ENCODE measurements at places on chromosomes 4 and X.

DNA sequence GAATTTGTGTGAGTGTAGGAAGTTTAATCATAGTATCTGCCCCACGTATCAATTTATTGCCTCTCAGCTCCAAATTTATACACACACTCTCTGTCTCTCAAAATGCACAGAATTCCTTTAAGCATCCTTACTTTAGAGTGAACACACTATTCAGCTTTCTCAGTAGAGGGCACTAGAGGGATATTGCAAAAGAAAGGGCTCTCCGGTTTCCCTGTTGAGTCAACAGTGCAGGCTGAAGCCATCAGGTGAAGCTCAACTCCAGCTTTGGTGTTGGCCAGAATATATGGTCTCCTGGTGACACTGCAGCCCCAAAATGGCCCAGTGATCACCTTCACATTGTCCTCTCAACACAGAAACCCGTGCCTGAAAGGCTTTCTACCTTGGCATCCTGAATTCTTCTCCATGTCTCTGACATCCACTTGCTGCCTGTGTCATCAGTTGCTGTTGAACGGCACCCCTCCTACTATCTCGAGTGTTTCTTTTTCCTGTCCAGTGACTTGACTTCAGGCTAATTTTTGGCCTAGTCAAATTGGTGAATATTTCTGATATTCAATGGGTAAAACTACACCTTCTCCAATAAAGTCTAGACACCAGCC lies 670.5 kb downstream of the GABRG1 start:
- peak; percentile 52 for DNase-seq

- no peak for DNase-seq
These were observed 13.4 kb downstream of the STAP1 start for GRCh38 chr4:67571975-67572374.

GRCh38 chr4:187714957-187715356 lies 280.6 kb upstream of the ZFP42 start:
- no peak for DNase-seq

GRCh38 chrX:12526306-12526705 lies 264.9 kb upstream of the PRPS2 start:
- no peak for DNase-seq

- DNase-seq = no peak
These were observed 1.1 kb downstream of the MAML3 start for GRCh38 chr4:140152751-140153418.

DNA sequence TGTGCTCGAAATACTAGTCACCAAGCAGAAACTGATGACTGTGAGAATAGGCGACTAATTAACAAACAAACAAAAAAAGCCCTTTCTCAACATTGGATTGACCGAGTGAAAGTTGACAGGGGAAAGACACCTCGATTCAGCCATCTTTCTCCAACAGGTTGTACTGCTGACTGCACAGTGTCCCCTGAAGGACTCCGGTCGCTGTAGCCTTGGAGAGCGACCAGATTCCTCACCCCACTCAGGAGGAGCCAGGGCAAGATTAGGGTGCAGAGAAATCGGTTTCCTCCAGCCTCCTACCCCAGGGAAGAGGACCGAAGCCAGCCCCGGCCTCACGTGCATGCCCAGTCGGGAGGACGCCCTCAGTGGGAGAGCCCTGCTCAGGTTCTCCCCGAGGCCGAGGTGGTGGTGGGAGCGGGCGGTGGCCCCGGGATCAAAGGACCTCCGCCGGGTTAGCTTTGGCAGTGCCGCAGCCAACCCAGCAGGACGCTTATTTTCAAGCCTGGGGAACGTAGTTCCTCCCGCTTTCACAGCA lies 1.1 kb upstream of the RAP1GDS1 start:
- DNase-seq = no peak

DNA sequence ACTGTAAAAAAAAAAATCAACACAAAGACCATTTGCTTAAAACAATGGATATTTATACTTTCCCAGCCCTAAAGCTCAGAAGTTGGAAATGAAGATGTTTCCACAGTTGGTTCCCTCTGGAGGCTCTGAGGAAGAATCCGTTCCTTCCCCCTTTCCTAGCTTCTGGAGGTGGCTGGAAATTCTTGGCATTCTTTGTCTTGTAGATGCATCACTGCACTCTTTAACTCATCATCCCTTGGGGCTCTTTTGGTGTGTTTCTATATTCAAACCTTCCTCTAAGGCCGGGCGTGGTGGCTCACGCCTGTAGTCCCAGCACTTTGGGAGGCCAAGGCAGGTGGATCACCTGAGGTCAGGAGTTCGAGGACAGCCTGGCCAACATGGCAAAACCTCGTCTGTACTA lies 78.7 kb downstream of the VCX3A start:
- no peak for DNase-seq

- peak; percentile 47 for DNase-seq
These were observed 80.0 kb downstream of the UGT2B28 start for GRCh38 chr4:69360271-69360670.

GRCh38 chrX:47498411-47498810 lies 15.4 kb upstream of the ZNF41 start:
- no peak for DNase-seq

- no peak for DNase-seq
These were observed at the start of gene NSG1 for GRCh38 chr4:4386736-4387392. Gene NSG1, plus strand, starts transcription at chr4:4387102. Its CDS starts 528 bp downstream, at chr4:4387630.

- no peak for DNase-seq
These were observed 903.3 kb downstream of the STIM2 start for GRCh38 chr4:27763830-27764525.

GRCh38 chrX:74349387-74349786 lies 45.4 kb downstream of the ZCCHC13 start:
- no peak for DNase-seq

DNA sequence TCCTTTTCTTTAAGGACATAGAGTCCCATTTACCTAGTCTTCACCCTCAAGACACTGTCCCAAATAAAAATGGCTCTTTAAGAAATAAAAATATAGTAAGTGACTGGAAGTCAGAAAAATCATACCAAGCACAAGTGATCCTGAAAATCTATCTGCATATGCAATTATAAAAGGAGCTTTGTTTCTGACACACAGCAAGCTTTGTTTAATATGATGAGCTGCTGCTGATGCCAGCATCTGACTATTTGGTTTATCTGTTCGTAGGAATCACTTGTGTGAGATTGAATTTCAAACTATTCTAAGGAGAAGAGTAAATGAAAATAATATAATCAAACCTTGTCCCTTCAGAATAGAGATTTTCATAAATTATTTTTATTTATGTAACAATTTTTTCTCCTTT lies 332.4 kb downstream of the PCDH7 start:
- DNase-seq = no peak

DNA sequence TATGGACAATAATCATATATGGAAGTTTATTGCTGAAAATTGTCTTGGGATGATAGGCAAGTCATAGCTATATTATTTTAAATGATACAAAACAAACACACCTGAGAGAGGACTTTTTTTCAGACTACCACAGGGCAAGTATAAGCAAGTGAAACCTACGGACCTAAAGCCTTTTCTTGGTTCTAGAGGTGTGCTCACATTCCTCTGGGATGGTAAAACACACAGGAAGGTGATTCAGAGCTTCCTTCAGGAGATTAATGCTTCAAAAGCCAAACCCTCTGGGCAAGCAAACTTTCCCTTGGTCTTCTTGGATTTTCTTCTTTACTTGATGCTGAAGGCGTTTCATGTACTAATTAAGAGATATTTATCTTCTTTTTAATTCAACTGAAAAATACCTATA lies 60.1 kb upstream of the ACSL4 start:
- no peak for DNase-seq

DNA sequence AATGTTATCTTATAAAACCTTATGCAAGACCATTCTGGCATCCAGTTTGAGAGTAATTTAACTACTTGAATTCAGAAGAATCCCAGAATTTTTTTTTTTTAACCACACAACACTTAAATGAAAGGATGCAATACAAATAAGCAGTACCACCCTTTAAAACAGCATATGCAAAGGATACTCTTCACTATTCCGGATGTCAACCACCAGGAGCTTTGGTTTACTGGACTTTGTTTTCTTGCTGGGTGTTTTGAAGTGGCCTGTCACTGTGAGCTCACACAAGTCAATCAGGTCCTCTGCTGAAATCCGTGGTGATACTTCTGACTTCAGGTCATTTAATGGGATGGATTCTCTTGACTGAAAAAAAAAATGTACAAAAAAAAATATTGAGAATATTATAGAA lies 200.0 kb downstream of the TBCK start:
- DNase-seq = no peak

DNA sequence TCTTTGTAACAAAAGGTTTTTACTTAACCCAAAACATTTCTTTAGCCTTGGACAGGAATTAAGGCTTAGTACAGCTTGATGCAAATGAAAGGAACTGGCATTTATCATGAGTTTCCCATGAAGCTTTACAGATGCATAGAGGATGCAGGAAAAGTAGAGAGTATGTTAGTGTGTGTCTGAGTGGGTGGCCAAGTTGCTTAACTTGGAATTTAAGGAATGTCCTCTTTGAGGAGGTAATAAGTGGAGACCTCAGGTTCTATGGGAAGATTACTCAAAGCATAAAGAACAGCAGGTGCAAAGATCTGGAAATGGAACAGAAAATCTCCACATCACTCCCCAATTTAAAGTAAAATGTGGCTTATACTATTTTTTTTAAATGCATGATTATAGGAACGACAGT lies 457.9 kb downstream of the KCNIP4 start:
- no peak for DNase-seq

- DNase-seq = no peak
These were observed 5.3 kb downstream of the GPM6A start for GRCh38 chr4:175806727-175807126.

DNA sequence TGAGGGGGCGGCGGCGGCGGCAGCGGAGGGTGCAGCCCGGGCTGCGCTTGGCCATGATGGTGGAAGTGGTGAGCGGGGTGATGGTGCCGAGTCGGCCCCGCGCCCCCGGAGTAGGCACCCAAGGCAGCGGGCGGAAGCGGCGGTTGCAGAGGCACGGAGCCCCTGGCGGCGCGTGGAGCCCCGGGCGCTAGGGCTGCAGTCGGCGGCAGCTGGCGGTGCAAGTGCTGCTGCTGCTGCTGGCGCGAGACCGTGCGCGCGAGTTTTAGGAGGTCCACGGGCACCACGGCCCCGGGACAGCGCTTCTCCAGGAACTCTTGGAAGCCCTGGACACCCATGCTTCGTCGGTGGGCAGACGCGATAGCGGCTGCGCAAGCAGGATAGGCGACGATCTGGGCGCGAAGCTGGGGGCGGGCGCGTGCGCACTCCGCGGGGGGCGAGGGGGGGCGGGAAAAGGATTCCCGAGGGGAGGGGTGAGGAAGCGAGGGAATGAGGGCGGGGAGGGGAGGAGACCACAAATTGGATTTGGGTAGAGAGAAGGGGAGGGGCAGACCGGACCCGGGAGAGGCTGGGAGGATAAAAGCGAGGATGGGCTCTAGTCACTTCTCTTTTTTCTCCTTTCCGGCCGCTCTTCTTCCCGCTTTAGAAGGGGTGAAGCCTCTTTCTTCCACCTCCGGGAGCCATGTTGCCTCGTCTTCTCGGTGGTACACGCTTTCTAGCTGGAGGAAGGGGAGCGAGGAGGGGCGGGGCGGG lies at the start of gene FAM120C:
TSS of gene FAM120C (minus strand) at position 391 of the 750 bp plus-strand sequence. CDS start at position 335, 56 bp downstream.
- DNase-seq = peak; percentile 48

- no peak for DNase-seq
These were observed 71.9 kb upstream of the TFDP3 start for GRCh38 chrX:133290076-133290475.

DNA sequence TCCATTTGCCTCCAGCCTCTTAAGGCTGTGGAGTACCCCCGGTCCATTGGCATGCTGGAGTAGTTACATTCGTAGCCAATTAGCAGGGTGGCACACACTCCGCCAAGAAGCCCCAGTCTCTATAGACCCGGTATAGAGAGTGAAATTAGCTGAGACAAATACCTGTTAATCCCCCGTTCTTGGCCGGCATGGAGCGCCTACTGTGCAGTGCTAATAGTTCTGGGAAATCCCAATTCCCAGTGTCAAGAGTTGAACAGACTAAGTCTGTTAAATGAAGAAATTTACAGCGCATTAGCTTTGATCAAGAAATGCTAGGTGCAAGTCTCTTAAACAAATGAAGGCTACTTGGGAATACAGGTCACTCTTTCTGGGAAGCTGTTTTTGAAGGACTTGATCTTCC lies 127.8 kb upstream of the ARX start:
- no peak for DNase-seq

DNA sequence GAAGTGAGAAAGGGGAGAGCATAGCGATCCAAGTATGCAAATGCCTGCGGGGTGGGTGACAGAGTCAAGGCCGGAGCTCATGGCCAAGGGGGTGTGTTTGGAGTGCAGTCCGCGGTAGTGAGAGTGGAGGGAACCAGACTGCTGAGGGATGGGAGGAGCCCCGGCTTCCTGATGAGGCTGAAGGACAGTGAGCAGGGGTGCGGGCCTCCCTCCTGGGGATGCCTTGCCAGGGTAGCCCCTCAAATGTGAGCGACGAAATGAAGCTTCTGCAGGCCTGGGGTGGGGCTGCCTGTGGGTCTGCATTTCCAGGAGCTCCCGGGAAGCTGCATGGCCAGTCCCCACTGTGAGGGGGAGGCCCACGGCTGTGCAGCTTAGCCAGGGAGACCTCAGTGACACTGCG lies 45.0 kb downstream of the PSAPL1 start:
- DNase-seq = no peak

- DNase-seq = no peak
These were observed 6.3 kb downstream of the GSTCD start for GRCh38 chr4:105714932-105715331.

DNA sequence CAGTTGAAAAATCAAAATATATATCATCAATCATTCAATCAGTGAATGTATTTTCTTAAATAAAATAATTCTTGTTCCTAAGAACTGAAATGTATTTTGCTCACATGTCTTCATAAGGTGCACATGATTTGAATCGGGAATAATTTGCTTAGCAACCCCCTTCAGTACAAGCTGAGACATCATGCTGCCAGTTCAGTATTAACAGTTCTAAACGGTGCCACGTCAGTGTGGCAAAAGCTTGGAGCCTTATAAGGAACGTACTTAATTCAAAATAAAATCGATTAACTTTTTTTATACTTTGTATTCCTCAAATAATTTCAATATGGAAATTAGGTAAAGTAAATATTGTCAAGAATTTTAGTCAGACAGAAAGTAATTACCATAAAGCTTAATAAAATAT lies 287.9 kb downstream of the CCSER1 start:
- DNase-seq = no peak
